NCI-H1092 (cell line): ENCODE measurements at places on chromosomes 11 and 22.

- DNase-seq: no peak
These were observed 490.9 kb upstream of the TENM4 start for GRCh38 chr11:79931692-79932091.

- DNase-seq: no peak
These were observed 732.7 kb upstream of the TENM4 start for GRCh38 chr11:80173371-80174136.

GRCh38 chr11:11845071-11845470, 3.3 kb downstream of the USP47 start:
- DNase-seq: no peak

- no peak for DNase-seq
These were observed 9.8 kb downstream of the INSC start for GRCh38 chr11:15124528-15124927.

- DNase-seq: no peak
These were observed 706 bp upstream of the CXCR5 start for GRCh38 chr11:118883004-118883367.

- DNase-seq: no peak
These were observed 29.4 kb upstream of the BAIAP2L2 start for GRCh38 chr22:38139901-38140300.

GRCh38 chr22:38873469-38874411, 1.7 kb upstream of the CBX6 start:
- no peak for DNase-seq

- DNase-seq: no peak
These were observed 2.0 kb upstream of the SYT12 start for GRCh38 chr11:67020949-67021348.

- no peak for DNase-seq
These were observed 3.2 kb downstream of the MMP11 start for GRCh38 chr22:23775779-23776375.

GRCh38 chr11:6225896-6226295, 8.5 kb downstream of the FHIP1B start:
- no peak for DNase-seq

- no peak for DNase-seq
These were observed 3.1 kb downstream of the BIK start for GRCh38 chr22:43113526-43114251.

GRCh38 chr11:128161994-128162393, 425.4 kb downstream of the ETS1 start:
- no peak for DNase-seq

DNA sequence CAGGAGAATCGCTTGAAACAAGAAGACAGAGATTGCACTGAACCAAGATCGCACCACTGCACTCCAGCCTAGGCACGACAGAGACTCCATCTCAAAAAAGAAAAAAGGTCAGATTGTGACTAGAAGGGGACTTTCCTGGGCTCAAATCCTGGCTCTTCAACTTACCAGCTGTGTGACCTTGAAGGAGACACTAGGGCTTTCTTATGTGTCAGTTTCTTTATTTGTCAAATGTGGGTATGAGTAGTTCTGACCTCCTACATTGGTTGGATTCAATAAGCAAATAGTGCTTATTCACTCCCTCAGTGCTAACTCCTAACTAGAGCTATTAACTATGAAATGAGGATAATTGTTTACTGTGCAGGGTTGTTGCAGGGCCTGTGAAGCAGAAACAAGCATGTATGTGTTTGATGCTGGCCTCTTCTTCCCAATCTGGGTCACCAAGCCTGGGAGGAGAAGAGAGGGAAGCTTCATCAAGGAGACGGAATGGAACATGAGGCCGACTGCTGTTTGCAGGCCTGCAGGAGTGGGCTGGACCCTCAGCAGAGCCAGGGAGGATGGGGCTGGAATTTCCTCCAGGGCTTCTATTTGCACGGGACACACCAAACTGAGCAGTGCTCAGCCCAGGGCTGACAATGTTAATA, 22.5 kb downstream of the RHOD start:
- DNase-seq: no peak

GRCh38 chr22:47051441-47052071, 289.1 kb downstream of the TBC1D22A start:
- DNase-seq: peak; percentile 17

DNA sequence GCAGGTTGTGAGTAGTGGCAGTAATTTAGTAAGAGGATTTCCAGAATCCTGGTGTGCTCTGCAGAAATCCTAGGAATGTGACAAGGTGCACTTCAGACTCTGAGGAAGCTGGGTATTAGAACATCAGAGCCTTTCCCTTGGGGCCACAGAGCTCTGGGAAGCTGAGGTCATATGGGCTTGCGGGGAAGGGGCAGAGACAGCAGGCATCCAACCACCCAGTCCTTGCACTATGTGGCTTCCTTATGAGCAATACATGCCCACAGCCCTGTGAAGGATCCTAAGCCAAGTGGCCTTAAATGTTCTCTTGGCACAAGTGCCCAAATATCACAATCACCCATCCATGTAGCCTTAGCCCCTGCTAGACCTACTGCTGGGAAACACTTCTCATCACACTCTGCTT, 46.2 kb downstream of the P4HA3 start:
- no peak for DNase-seq

GRCh38 chr11:22458161-22458560, 120.0 kb downstream of the SLC17A6 start:
- DNase-seq: no peak

GRCh38 chr11:85811624-85812023, 683 bp upstream of the SYTL2 start:
- DNase-seq: no peak

- DNase-seq: no peak
These were observed 7.1 kb upstream of the LMO2 start for GRCh38 chr11:33898957-33899356.

- no peak for DNase-seq
These were observed 68.5 kb downstream of the SBF2 start for GRCh38 chr11:10225553-10225952.

GRCh38 chr11:134557571-134558257, 145.7 kb upstream of the B3GAT1 start:
- DNase-seq: no peak

DNA sequence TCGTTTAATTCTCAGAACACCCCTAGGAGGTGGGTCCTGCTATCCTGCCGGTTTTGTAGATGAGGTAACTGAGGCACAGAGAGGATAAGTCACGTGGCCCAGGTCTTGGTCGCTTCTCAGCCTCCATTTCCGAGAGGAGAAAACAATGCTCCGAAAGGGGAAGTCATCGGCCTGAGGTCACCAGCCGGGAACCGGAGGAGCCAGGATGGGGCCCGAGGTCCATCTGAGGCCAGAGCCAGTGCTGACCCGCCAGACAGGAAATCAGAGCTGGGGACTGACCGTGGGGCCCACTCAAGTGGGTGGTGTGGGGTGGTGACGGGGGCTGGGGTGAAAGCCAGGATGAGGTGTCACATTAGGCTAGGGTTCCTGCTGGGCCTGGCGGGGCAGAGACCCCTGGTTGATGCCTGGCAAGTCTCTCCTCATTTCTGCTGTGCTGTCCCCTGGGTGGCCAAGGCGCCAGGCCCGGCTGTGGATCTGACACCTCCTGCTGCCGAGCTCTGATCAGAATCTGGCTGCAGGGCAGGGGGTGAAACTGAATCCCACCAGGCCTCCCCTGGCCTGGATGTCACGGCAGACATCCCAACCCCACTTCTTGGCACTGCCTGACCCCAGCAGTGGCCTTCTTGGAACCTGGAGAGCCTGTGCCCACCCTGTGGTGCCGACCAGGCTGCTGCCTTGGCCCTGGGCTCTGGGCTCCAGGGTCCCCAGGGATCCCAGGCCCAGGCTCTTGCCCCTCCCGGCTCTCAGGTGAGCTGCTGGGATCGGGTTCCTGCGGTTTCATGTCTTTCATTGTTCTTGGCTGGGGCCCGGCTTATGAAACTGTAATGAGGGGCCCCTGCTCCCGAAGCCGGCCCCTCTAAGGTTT, 12.0 kb downstream of the TRIOBP start:
- no peak for DNase-seq

GRCh38 chr22:45201678-45202332, 38.1 kb downstream of the NUP50 start:
- no peak for DNase-seq

DNA sequence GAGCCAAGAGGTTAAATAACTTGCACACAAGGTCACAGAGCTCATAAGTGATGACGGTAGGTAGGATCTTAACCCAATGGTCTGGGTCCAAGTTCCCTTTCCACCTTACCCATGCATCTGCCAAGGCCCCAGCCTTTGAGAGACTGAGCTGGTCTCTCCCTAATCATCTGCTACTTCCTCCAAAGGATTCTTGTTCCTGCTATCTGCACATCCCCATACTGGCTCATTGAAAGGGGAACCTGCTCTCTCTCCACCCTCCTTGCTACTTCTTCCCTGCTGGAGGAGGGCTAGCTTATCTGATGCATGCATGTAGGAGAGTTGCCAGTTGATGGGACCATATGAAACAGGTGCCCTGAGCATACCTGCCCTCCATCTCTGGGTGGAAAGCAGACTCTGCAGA, 47.7 kb downstream of the COMMD9 start:
- no peak for DNase-seq

GRCh38 chr22:50445071-50445879, 29.6 kb downstream of the SBF1 start:
- DNase-seq: no peak

GRCh38 chr11:1559111-1559951, 12.7 kb downstream of the DUSP8 start:
- DNase-seq: no peak

DNA sequence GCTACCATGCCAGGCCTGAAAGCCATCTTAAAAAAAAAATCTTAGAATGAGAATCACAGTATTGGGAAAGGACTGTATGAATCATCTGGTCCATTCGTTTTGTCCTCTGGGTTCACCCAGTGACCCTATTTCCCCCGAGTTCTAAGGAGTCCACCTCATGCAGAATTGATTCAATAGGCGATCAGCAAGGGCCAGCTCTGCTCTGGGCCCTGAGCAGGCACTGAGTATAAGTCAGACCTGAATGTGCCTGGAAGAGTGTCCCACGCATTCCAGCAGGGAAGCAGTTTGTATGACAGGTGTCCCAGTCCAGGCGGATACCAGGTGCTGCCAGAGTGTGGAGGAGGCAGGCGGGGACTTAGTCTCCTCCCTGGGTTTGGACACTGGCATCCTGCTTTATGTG, 883 bp upstream of the HMOX1 start:
- no peak for DNase-seq

DNA sequence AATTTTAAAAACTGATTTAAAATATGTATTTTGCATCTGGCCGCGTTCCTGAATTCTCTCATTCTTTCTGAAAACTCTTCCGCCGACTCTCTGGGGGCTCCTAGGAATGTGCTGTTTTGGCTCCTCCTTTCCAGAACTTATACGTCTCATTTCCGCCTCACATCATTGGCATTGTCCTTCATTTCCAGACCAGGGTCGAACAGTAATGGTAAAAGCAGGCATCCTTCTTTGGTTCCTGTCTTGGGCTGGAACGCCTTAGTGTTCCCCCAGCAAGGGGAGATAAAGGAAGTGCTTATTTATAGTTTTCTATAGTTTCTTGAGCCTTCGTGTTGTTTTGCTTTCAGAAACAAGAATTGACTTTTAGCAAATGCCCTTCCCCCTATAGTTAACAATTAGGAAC, 10.9 kb upstream of the TNNT3 start:
- no peak for DNase-seq
